ENCODE measurements at places on chromosomes 12 and 14.

DNA sequence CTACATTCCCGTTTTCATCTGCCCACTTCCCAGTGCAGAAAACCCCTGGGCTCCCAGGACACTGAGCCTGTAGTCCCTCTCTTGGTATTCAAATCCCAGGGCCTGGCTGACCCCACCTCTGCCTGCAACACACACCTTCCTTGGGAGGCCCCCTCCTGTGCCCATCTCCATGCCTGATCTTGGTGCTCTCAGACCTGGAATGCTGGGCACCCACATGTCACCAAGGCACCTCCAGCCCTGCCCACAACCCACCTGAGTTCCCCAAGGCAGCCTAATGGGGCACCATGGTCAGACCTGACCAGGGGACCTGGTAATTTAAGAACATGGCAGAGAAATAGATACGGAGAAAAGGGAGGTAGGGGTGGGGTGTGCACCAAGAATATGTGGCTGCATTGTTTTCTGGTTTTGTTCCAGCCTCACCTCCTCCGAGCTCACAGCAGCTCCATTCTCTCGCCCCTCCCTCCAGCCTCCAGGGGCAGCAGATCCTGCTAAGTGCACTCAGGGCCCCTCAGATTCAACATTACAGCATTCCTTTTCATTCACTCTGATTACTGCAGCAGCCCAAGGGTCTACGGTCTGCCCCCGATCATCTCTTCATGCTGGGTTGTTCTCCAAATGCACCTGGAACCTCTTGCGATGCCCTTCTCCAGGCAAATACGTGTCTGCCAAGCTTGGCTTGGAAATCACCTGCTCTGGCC is 9.2 kb upstream of the HSP90AA1 start:
- DNase-seq, result no peak

GRCh38 chr14:32635061-32635719 is 303.5 kb upstream of the NPAS3 start:
- no peak for DNase-seq

GRCh38 chr14:95832012-95832411 is 44.6 kb upstream of the TUNAR start:
- no peak for DNase-seq

- DNase-seq, result no peak
Observed at GRCh38 chr14:98593361-98593761, 678.6 kb downstream of the BCL11B start.

- no peak for DNase-seq
Observed at GRCh38 chr14:53613404-53614253, 343.0 kb downstream of the BMP4 start.

DNA sequence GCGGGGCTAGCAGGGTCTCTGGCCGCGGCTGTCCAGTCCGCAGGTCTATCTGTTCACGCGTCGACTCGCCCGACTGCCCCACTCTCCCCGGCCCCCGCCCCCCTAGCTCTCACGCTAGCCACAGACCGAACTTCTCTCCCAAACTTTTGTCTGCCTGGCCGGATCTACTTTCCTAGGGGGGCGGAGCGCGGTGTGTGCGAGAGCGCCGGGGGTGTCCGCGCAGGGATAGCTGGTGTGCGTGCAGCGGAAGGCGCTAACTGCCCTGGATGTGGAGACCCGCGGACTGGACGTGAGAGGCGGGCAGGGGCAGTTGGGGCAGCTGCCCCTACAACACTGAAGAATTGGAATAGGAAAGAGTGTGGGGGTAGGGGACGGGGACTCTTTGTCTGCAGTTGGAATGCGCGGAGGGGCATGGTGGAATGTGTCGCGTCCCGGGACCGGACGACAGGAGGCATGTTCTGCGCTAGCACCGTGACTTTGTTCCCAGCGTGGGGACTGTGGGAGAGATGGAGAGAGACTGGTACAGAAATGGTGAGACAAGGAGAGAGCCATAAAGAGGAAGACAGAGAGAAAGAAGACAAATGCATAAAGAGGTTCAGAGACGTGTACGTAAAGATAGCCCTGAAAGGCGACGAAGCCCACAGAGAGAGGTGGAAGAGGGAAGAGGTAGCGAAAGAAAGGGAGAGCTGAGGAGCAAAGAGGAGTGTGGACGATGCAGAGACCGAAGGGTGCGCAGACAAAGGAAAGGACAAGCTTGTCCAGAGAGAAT is at the start of gene AJUBA:
TSS of gene AJUBA (minus strand) at position 75 of the 769 bp plus-strand sequence. CDS start 285 bp downstream, outside the sequence.
- peak; percentile 59 for DNase-seq

GRCh38 chr12:12440784-12441428 is 84.0 kb downstream of the BORCS5 start:
- DNase-seq, result no peak

DNA sequence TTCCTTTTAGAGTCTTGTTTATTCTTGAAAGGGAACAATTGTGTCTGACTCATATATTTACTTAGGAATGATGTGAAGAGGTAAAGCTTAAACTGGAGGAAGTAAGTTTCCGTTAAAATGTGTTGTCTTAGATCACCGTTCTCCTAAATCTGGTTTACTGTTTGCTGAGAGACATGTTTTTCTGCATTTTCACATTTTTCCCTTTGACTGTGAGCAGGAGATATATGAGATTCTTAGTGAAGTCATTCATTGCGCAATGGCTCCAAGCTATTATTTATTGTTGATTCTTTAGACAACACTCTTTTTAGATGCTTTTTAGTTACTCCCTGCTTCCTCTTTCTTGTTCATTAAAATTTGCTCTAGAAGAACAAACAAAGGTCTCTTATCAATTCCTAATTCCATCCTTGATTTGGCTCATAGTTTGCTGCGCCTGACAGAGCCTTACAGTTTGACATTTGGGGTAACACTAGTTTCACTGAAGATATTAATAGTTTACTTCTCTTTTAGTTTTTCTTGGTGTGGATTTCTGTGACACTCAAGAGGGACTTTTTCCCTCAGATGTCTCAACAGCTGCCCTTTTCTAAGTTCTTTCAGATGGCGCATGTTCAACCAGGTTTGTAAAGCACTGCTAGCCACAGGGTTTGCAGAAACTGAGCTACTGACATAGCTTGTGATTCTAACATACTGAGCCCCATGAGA is 11.4 kb downstream of the CLECL1 start:
- no peak for DNase-seq

GRCh38 chr12:119082496-119082895 is 96.2 kb upstream of the HSPB8 start:
- DNase-seq, result no peak

DNA sequence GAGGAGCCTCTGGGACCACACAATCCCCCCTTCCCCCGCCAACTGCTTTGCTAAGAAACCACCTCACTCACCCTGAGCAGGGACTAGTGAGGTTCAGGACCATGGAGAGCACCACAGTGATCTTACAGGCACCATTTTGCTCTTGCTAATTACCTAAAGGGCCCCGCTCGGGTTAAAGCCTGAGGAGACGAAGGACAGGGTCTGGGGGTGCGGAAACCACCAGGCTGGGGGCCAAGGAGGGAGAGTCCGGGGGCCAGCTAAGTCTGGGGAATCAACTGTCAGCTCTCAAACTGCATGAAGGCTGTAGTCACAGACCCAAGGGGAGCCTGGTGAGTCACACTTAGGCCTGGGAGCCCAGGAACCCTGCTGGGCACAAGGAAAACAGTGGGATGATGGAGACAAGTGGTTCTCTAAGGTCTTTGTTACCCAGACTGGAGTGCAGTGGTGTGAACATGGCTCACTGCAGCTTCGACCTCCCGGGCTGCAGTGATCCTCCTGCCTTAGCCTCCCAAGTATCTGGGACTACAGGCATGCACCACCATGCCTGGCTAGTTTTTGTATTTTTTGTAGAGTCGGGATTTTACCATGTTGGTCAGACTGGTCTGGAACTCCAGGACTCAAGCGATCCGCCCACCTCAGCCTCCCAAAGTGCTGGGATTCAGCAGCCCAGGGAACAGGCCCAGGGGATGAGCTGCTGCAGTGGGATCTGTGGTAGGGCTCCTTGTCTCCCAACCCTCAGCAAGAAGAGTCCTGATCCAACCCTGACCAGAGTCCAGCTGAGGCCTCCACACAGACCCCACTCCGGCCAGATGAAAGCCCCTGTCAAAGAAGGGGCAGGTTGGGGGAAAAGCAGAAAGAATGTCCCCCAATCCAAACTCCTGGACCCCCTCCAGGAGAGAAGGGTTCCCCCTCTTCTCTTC is 98.8 kb downstream of the CALM1 start:
- DNase-seq, result no peak

- no peak for DNase-seq
Observed at GRCh38 chr12:92146497-92147224, 1.0 kb upstream of the BTG1 start.

GRCh38 chr14:38297681-38298080 is 41.8 kb upstream of the CLEC14A start:
- no peak for DNase-seq

GRCh38 chr12:116066381-116067230 is 210.9 kb downstream of the MED13L start:
- DNase-seq, result peak; percentile 16

GRCh38 chr12:31236998-31237637 is 88.8 kb downstream of the SINHCAF start:
- no peak for DNase-seq

DNA sequence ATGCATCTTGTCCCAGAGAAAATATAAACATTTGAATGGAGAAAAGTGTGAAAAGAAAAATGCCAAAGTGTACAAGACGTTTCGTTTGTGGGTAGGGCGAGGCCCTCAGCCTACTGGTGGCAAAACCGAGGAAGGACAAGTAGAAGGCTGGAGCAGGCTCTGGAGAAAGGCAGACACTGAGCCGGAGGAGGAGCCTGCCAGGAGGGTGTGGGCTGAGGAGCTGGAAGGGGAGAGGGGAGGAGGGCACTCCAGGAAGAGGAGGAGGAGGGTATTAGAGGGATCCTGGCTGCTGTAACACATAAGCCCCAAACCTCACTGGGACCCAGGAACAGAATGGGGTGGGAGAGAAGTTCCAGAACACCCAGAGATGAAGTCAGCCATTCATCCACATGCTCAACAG is 47.7 kb downstream of the CLMN start:
- no peak for DNase-seq

- DNase-seq, result peak; percentile 24
Observed at GRCh38 chr14:77124345-77125280, 17.0 kb downstream of the ZDHHC22 start.

- DNase-seq, result peak; percentile 67
Observed at GRCh38 chr12:9707864-9708808, 24.8 kb downstream of the CLECL1 start.

DNA sequence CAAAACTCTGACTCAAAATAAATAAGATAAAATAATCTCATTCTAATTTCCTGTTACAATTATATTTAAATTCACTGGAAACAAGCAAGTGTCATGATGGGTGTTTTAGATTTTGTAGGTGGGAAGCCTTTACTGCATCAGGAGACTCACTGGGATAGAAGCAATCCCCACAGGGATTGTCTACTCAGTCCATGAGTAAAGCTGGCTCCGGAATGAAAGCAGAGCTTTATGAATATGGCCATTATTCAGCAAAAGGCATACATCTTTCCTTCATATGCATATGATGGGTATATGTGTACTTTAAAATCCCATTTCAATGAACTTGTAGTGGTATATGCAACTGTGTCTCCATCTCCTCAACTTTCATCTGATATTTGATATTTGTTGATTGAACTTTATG is 25.4 kb upstream of the PPM1H start:
- no peak for DNase-seq

DNA sequence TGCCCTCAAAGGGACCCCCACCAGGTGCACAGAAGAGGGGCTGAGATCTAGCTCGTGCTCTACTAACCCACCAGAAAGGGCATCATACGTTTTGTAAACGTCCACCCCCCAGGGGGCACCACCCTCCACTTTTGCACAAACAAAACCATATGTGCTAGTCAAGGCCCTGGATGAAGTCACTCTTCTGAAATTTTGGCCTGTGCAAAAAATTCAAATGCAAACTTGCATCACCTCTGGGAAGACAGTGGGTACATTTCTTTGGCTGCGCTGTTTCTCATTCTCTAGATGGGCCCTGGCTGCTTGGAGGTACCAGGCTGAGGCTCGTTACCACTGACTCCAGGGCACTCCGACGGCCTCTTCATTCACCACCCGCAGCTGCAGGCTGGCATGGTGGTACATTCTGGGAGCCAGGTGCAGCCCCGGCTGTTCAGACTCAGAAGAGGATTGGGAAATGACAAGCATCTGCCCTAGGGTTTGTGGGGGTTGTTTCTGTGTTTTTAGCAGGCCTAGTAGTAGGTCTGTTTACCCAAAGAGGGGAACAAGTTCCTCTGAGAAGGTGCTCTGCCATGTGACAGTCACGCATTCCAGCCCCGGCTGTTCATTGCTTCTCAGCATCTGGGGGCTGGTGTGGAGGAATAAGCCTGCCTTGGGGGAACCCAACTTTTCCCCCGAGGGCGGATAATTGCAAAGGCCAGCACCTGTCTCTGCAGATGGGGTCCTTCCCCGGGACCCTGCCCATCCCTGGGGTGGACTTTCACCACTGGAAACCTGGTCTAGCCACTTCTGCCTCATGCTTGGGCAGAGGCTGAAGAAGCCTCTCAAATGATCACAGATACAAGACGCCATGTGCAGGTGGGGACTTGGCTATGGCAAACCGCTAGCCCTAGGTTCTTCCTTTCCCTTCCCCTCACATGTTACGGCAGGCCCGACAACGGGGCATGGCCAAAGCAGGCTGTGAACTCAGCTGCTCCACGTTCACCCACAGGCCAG is 147.6 kb downstream of the DPF3 start:
- DNase-seq, result no peak

DNA sequence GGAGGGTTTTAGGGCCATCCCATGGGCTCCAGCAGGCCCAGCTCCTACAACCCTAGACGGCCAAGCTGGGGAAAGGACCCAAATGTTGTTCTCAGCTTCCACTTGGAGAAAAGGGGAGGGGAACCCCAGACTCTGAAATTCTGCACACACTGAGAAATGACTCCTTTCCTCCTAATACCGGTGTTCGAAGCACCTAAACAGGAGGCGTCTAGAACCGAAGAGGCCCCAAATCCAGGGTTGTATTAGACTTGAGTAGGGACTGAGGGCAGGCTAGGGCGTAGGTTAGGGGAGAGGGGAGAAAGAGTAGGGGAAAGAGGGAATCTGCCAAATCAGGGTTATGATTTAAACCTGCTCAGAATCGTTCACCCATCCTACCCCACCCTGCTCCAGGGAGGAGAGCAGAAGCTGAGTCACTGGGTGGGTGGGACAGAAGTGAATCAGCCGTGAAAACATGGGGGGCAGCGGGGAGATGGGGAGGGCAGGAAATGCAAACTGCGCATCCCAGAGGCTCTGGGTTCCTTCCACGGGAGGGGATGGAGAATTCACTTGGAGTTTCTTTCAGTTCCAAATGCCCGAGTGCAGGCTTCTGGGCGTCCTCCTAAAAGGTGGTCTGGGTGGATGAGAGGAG is 1.0 kb downstream of the IGFBP6 start:
- DNase-seq, result no peak

- no peak for DNase-seq
Observed at GRCh38 chr14:21263284-21264024, 5.8 kb downstream of the HNRNPC start.
